Mammary microvascular endothelial cell (primary cell): ENCODE measurements at places on chromosomes 12 and 14. TPM values are rescaled to one million over a fixed set of nuclear protein-coding genes. Genes with fewer than 3 reads are reported as not detected.

The SYNDIG1L gene
- total RNA-seq, result not detected in 2 replicates

The SOX5 gene
- total RNA-seq, result 0.10 TPM in 1 of 2 replicates, not detected in the other

The RTN1 gene
- total RNA-seq, result 0.25 and 0.87 TPM in 2 replicates

The MORN3 gene
- total RNA-seq, result 0.20 and 0.47 TPM in 2 replicates

The ACOT2 gene
- 19.7 and 20.5 TPM in 2 replicates for total RNA-seq

The SERPINA1 gene
- not detected in 2 replicates for total RNA-seq
